ENCODE measurements at places on chromosomes 1 and 21. TPM values are rescaled to one million over a fixed set of nuclear protein-coding genes. Genes with fewer than 3 reads are reported as not detected.

- peaks cover 50% of the 10 kb centered on the region for H3K4me1 ChIP-seq
- H3K4me3 ChIP-seq: peak overlapping the region; percentile 51
- H3K27ac ChIP-seq: peak overlapping the region; percentile 88
- DNase-seq: no peak
- no peaks in the 10 kb centered on the region for H3K36me3 ChIP-seq
Measured at GRCh38 chr1:16979475-16980327, 719 bp downstream of the MFAP2 start.

DNA sequence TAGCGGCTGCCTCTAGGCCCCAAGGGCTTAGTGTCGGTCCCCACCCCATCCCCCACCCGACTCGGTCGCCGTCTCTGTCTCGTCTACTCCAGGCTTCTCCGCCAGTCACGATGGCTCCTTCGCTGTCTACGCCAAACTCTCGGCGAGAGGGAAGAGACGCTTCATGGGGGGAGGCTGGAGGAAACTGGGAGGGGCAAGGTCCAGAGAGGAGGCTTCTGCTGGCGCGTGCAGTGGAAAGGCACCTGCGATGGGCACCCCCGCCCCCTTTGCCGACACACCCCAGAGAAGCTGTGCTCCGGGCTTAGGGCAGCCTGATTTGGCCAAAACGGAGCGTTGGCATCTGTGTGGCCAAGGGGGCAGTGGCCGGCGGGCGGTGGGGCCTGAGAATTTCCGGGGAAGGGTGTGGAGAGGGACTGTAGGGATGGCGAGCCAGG, 1.2 kb upstream of the CSMD2 start:
- peaks cover 33% of the 10 kb centered on the region for H3K4me1 ChIP-seq
- no peak overlapping the region for H3K27ac ChIP-seq
- no peaks in the 10 kb centered on the region for H3K36me3 ChIP-seq
- peaks cover 8% of the 10 kb centered on the region for H3K27me3 ChIP-seq

DNA sequence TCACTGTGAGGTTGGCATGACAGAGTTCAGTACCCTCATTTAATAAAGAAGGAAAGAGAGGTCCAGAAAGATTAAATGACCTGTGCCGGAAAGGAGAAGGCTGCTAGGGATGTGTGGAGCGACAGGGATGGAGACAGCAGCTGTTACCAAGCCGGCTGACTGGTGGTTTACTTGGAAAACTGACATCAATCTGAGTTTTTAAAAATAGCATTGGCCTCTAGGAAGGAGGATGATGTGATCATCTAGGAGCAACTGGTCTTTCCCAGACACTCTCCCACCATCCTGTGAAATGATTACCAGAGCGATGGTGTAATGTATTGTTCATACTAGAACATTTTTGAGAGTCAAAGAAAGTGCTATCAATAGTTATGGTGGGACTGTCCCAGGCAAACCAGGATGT, 154.4 kb downstream of the ZSCAN20 start:
- DNase-seq: no peak
- H3K4me1 ChIP-seq: no peaks in the 10 kb centered on the region
- no peak overlapping the region for H3K27ac ChIP-seq
- H3K4me3 ChIP-seq: no peak overlapping the region
- no peaks in the 10 kb centered on the region for H3K27me3 ChIP-seq

The KLHL20 gene
- 14.7 TPM for total RNA-seq

- no peak overlapping the region for H3K27ac ChIP-seq
- no peaks in the 10 kb centered on the region for H3K36me3 ChIP-seq
- no peaks in the 10 kb centered on the region for H3K4me1 ChIP-seq
- no peak for DNase-seq
- no peak overlapping the region for H3K4me3 ChIP-seq
Measured at GRCh38 chr21:24829397-24829796, 777.9 kb downstream of the MRPL39 start.

The KCNAB2 gene
- 8.8 TPM for total RNA-seq

The LAMB3 gene
- total RNA-seq: 68.8 TPM
